ENCODE measurements at places on chromosomes 13 and 19.

- no peak for DNase-seq
Measured at GRCh38 chr19:47377208-47377701, 28.1 kb downstream of the DHX34 start.

GRCh38 chr19:17938092-17938845 lies 5.5 kb downstream of the CCDC124 start:
- DNase-seq = peak; percentile 94

GRCh38 chr13:40502236-40502635 lies 164.2 kb downstream of the FOXO1 start:
- DNase-seq = peak; percentile 21

- peak; percentile 60 for DNase-seq
Measured at GRCh38 chr13:33927315-33927714, 109.4 kb downstream of the RFC3 start.

GRCh38 chr19:6234527-6234926 lies 45.2 kb downstream of the MLLT1 start:
- no peak for DNase-seq

GRCh38 chr13:82010780-82011179 lies 1669.9 kb upstream of the SPRY2 start:
- DNase-seq = no peak

DNA sequence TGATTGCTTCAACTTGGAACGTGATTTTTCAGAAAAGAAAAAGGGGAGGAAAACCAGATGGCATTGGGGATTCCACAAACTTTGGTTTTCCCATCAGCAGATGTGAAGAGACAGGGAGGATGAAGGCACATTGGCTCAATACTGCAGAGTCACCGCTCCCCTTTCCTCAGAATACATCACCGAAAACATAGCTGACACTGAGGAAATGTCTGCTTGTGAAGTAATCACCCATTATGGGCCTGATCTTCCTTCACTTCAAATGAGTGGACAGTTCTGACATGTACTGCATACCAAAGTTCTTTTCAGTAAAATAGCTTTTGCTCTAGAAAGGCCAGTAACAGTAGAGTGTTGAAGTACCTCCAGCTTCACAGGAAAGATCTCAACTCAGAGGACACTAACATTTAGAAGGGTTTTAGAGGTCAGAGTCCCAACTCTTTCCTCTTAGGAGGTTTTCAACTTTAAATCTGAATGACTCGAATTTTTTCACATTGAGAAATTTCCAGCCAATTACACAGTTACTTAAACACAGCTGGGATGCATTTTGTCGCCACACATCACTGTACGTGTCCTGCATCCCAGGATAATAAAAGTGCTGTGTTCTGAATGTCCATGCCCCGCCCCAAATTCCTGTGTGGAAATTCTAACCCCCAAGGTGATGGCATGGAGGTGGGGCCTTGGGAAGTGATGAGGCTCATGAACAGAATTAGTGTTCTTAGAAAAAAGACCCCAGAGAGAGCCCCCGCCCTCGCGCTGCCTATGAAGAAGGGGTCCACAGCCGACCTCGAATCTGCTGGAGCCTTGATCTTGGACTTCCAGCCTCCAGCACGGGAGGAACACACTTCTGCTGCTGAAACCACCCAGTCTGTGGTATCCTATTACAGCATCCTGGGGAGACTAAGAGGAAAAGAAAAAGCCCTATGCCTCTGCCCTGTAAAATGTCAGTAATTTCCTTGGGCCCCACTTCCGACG lies 77.7 kb downstream of the COL4A1 start:
- peak; percentile 39 for DNase-seq
